ELF-1 (cell line): ENCODE measurements at places on chromosomes 4 and X.

- no peak for DNase-seq
Measured at GRCh38 chr4:15914736-15915135, 23.8 kb downstream of the FGFBP1 start.

DNA sequence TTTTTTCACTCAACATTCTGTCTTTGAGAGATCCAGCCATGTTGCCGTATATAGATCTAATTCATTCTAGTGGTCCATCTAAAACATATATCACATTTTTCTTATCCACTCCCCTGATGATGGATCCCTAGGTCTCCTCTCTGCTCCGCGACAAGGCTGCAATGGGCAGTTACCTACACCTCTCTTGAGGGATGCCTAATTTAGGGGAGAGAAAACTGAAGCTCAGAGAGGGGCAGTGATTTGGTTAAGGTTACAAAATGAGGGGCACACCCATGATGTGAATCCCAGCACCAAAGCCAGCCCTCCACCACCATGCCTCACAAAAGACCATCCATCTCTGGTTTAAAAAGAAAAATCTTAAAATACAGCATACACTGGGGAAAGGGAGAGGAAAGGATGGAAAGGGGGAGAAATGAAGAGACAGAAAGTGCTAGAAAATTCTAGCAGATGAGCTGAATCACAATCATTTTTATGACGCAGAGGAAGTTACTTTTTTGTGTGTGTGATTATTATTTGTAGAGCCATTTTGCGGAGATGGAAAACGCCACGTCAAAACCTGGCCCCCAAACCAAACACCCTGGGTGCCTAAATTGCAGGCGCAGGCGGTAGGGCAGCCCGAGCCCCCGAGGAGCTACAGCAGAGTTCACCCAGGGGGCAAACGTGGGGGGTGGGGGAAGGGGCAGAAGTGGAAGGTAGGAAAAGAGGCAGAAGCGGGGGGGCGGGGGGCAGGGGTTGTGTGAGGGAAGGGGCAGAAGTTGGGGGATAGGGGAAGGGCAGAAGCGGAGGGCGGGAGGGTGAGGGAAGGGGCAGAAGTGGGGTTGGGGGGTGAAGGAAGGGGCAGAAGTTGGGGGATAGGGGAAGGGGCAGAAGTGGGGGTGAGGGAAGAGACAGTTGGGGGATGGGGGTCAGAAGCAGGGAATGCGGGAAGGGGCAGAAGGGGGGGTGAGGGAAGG, 1.3 kb upstream of the TSPYL2 start:
- DNase-seq, result no peak

DNA sequence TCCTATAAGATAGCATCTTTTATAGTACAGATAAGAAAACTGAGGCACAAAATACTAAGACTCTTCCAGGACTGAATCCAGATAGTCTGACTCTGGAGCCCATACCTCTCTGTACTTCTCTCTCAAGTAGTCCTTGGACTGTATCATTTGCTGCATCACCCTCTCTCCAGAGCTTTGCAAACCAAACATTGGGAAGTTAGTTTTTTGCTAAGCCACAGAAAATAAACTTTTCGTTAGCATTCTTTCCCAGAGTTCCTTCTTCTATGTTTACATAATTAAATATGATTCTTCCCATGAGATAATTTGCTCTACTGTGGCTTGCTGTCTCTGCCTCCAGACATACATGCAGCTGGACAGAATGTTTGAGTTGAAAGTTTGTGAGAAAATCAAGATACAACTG, 22.0 kb downstream of the PPEF2 start:
- DNase-seq, result no peak

GRCh38 chrX:71181558-71181909, 36.9 kb downstream of the NLGN3 start:
- no peak for DNase-seq

- DNase-seq, result no peak
Measured at GRCh38 chr4:102868153-102868780, 525 bp upstream of the CISD2 start.

- DNase-seq, result no peak
Measured at GRCh38 chr4:15145709-15146108, 143.4 kb downstream of the CPEB2 start.
